Activated T-cell treated with anti-CD3 and anti-CD28 coated beads for 24 hours (primary cell): ENCODE measurements at places on chromosomes 1 and 21.
A peak's percentile ranks its signal among the peaks of the same experiment; 100 is the strongest.

GRCh38 chr1:68798071-68798470 is 301.2 kb upstream of the DEPDC1 start:
- DNase-seq, result no peak

- DNase-seq, result peak; percentile 19
Observed at GRCh38 chr1:32647308-32648134, 2.8 kb downstream of the ZBTB8OS start.

DNA sequence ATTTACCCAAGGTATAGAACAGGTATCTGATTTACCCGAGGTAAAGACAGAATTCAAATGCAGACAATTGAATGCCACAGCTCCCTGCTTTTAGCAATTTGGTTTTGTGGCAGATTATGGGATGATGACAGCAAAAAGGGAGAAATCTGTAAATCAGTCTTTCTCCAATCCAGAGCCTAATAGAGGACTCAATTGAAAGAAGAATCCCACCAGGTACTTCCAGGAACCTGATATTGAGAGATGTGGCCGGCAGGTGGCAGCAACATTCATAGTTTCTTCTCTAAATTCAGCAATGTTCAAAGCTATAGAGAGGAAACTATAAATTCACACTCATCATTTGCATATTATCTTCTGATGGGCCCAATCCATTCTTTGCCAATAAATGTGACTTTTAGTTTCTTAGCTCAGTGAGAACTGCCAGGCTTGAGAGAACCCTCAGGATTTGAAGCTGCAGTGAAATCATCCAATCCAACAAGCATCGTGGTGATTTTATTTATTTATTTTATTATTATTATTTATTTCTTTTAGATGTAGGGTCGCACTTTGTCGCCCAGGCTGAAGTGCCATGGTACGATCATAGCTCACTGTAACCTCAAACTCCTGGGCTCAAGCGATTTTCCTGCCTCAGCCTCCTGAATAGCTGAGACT is 9.8 kb upstream of the PHACTR4 start:
- peak; percentile 57 for DNase-seq

- no peak for DNase-seq
Observed at GRCh38 chr1:229643996-229644745, 18.1 kb downstream of the URB2 start.

DNA sequence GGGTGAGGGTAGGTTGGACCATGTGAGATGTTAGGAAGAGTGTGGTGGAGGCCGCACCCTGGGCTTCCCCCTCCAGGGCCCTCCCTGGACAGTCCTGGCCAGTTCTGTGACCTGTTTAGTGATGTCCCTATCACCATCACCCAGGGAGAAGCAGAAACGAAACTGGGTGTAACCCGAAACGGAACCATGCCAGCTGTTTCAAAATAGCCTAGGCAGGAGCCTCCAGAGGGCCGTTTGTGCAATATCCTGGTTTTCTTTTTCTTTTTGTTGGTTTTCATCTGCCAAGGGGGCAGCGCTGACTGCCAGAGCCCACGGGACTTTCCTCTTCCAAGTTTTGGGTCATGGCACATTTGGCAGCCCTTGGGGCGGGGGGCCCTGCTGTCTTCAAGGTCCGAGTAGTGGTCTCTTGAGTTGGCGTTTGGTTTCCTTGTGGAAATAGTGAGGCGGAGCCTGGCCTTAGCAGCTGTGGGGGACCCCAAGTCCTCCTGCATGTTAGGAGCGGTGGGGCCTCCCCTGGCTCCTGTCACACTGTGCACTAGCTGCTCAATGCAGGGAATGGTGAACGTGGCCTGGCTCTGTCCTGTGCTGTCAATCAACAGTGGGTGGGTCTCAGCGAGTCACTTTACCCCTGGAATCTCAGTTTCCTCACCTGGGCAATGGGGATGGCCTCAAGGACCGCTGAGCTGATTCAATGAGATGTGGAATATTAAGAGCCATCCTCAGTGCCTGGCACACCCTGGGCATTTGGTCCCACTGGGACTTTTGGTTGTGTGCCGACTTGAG is 90.7 kb downstream of the ARHGEF10L start:
- no peak for DNase-seq

- DNase-seq, result peak; percentile 20
Observed at GRCh38 chr1:192609110-192610079, 26.6 kb upstream of the RGS13 start.

- no peak for DNase-seq
Observed at GRCh38 chr1:89949991-89950624, 44.8 kb upstream of the ZNF326 start.

GRCh38 chr1:186772228-186772627 is 56.5 kb upstream of the PLA2G4A start:
- no peak for DNase-seq

DNA sequence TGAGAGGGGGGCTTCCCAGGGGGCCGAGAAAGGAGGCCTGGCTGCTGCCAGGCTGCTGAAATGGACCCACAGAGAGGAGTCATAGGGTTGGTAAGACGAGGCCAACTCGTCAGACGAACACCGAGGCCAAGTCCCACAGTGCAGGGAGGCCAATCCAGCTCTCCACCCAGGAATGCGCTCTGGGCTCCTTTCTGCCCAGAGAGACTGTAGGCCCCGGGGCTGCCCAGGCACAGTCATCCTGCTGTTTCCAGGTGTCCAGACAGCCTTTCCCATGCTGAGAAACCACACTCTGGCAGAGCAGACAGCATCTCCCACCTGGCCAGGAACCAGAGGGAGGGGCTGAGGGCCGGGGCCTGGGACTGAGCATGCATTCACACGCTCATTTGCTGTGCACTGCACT is 26.7 kb upstream of the RSPO1 start:
- DNase-seq, result no peak

DNA sequence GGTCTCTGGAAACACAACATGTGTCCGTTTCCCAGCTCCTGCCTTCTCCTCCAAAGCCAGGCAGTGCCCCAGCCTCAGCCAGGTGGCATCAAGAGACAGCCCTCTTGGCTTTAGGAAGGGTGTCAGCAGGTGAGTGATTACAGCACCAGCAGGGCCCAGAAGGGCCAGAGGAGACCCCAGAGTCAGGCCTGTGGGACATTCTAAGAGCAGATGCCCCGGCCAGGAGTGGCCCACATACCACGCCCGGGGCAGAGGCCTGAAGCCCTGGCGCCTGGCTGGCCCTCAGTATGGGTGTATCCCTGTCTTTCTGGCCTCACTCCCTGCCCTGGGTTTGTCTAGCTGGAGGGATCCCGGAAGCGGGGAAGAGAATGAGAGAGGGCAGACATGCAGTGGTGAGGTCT is 109.2 kb downstream of the CASZ1 start:
- no peak for DNase-seq

DNA sequence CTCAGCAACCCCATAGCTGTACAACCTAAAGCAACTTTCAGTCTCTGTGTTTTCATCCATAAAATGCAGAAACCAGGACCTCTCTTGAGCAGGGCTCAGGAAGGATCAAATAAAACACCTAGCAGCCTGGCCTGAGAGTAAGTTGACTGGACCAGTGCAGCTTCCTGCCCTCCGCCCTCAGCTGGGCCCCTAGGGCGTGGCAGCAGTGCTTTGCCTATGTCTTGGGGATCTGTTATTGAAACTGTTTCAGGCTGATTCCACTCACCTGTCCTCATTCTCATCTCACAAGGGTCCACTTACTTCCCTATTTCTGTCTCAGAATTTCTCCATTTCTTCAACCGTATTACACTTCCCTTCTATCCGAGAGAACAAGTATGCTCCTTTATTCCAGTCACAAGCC is 17.3 kb downstream of the LRRC42 start:
- DNase-seq, result no peak

GRCh38 chr1:220702733-220703270 is 12.6 kb downstream of the C1orf115 start:
- no peak for DNase-seq

DNA sequence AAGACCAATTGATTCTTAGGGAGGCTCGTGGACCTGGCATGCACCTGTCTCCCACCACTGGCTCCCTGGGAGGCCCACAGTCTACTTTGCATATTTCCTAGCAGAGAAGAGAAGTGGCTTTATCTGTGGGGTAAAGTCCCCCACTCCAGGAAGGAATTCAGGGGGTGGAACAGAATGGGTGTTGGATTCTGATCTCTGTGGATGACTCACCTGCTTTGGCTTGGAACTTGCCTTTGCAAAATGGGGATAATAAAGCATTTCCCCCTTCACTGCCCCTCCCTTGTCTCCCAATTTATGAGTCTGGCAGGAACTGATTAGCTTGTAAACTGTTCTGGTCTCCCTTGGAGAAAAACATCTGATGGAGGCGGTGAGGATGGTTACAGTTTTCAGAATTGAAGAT is 21.2 kb upstream of the OTUD3 start:
- no peak for DNase-seq
